ENCODE measurements at places on chromosomes 5 and 9. TPM values are rescaled to one million over a fixed set of nuclear protein-coding genes. Genes with fewer than 3 reads are reported as not detected.

Gene SREK1
- 54.1 TPM for total RNA-seq

Gene SLC4A9
- total RNA-seq, result 0.26 TPM

Gene CATSPER3
- 0.45 TPM for total RNA-seq

Gene TMEFF1
- 0.24 TPM for total RNA-seq

Gene SLC36A3
- total RNA-seq, result not detected

Gene GPR151
- not detected for total RNA-seq

DNA sequence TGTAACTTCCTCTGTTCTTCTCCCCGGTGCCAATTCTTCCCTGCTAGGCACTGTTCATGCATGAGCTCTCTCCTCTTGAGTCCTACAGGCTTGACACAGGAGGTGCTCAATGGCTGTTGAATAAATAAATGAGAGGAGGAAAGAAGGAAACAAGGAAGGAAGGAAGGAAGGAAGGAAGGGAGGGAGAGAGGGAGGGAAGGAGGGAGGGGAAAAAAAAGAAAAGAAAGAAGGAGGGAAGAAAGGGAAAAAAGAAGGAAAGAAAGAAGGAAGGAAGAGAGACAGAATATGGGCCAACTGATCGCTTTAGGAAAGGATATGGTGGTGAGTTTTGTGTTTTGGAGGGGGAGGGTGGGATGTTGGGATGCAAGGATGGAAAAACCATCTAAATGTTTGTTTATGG lies 6.4 kb downstream of the KCNMB1 start:
- DNase-seq, result no peak

DNA sequence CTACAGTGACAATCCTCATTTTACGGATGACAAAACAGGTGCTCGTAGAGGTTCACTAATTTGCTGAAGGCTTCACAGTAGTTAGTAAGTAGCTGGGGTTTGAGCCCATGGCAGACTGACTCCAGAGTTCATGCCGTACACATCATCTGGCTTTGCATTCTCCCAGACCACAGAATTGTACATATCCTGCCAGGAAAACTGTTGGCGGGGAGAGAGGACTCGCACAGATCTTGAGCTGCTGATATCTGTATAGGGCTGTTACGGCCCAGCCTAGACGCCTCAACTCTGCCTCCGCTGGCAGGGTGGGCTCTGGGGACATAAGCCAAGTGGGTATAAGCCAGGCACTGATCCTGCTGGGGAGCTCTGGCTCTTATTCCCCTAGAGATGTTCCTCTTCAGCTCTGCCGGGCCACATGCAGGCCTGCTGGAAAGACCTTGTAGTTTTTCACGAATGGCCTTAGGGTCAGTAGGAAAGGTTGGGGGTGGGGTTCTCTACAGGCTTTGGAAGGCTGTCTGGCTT lies 16.3 kb downstream of the LARP1 start:
- DNase-seq, result no peak

DNA sequence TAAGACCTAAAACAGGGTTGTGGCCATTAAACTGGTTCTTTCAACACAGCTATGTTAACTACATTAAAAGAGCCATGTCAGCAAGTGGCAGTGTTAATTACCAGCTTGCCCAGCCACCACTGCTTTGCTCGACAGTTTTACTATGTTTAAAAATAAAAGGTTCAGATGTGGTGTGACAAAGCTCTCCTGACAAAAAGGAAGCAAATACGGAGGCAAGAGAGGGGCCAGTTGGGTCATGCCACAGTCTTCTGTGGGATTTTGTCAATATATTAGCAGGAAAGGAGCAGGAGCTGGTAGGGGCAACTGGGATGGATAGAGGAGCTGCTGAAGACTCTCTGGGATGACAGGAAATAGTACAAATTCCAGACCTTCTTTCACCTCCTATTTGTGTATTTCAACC lies 113.5 kb upstream of the PCA3 start:
- no peak for DNase-seq

- DNase-seq, result no peak
Observed at GRCh38 chr9:76921165-76921564, 15.3 kb upstream of the PRUNE2 start.

- DNase-seq, result peak; percentile 84
Observed at GRCh38 chr9:93098236-93098946, 2.4 kb downstream of the CARD19 start.

DNA sequence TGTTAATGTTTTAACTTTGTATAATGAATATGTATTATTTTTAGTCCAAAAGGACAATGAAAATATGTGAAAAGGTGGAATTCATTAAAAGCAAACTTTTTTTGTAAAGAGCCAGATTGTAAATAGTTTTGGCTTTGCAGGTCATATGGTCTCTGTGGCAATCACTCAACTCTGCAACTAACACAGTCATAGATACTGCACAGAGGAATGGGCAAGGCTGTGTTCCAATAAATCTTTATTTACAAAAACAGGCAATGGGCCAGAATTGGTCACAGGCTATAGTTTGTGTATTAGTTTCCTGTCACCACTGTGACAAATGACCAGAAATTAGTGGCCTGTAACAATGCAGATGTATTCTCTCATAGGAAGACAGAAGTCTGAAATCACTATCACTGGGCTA lies 125.4 kb upstream of the PTCH1 start:
- no peak for DNase-seq

- DNase-seq, result no peak
Observed at GRCh38 chr5:19902316-19902934, 85.6 kb downstream of the CDH18 start.
